ENCODE measurements at places on chromosomes 5 and 9. TPM values are rescaled to one million over a fixed set of nuclear protein-coding genes. Genes with fewer than 3 reads are reported as not detected.

FAM169A gene
- total RNA-seq, result 4.1 TPM

PCDHGB7 gene
- total RNA-seq, result 10.9 TPM

ALDH7A1 gene
- total RNA-seq, result 23.3 TPM

PRDM9 gene
- not detected for total RNA-seq

AGXT2 gene
- not detected for total RNA-seq

TAF11L5 gene
- not detected for total RNA-seq

NOXA1 gene
- 2.3 TPM for total RNA-seq

PCDHB16 gene
- 0.69 TPM for total RNA-seq

ENTPD2 gene
- total RNA-seq, result not detected

C5orf46 gene
- not detected for total RNA-seq

CNOT8 gene
- 90.7 TPM for total RNA-seq

GARIN3 gene
- total RNA-seq, result not detected

OTP gene
- not detected for total RNA-seq

ADAMTSL2 gene
- 0.11 TPM for total RNA-seq

HAVCR1 gene
- not detected for total RNA-seq

IL6ST gene
- total RNA-seq, result 908 TPM

GPR151 gene
- total RNA-seq, result not detected

GRM6 gene
- total RNA-seq, result not detected

TMEM141 gene
- 41.9 TPM for total RNA-seq

TRIM7 gene
- total RNA-seq, result 1.7 TPM

TAL2 gene
- total RNA-seq, result not detected

KIF12 gene
- not detected for total RNA-seq

PKD2L2 gene
- not detected for total RNA-seq

ANGPTL2 gene
- total RNA-seq, result 7.8 TPM

PCDH1 gene
- total RNA-seq, result 5.7 TPM

All from dermis lymphatic vessel endothelial cell (primary cell).